ENCODE measurements at places on chromosomes 11 and 22.
A peak's percentile ranks its signal among the peaks of the same experiment; 100 is the strongest.

- DNase-seq = no peak
These were observed 4.2 kb downstream of the OR56B4 start for GRCh38 chr11:6111673-6112072.

DNA sequence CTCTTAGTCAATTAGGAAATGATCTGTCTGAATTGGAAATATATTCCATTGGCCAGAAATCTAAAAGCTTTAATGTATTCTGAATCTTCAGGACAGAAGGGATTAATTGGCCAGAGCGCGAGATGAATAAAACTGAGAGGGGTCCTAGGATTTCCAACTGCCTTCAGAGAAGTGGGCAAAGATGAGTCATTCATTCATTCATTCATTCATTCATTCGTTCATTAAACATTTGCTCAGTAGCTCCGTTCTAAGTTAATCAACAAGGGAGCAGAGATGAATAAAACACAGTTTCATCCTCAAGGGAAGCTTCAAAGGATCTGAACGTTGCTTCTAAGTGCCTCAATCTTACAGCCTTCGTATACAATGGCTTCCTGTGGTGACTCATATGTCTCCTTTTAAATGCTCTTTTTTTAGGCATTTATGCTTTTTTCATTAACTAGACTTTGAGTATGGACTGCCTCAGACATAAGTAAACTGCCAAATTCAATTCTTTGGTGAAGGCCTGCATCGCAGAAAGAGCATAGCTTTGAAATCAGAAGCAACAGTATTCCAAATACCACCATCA is 537.4 kb upstream of the CCDC90B start:
- no peak for DNase-seq

DNA sequence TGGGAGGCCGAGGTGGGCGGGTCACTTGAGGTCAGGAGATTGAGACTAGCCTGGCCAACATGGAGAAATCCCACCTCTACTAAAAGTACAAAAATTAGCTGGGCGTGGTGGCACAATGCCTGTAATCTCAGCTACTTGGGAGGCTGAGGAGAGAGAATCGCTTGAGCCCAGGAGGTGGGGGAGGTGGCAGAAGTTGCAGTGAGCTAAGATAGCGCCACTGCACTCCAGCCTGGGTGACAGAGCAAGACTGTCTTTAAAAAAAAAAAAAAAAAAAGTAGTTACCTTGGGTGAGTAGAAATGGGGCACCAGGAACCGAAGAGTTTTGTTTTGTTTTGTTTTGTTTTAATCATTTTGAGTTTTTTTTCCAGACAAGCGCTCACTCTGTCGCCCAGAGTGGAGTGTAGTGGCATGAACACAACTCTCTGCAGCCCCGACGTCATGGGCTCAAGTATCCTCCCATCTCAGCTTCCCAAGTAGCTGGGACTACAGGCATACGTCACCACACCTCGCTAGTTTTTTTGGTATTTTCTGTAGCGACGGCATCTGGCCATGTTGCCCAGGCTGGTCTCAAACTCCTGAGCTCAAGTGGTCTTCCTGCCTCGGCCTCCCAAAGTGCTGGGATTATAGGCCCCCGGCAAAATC is 15.8 kb downstream of the THAP12 start:
- no peak for DNase-seq

GRCh38 chr11:131694526-131695424 is 324.4 kb downstream of the NTM start:
- peak; percentile 44 for DNase-seq

- no peak for DNase-seq
These were observed 9.0 kb downstream of the SPCS2 start for GRCh38 chr11:74957937-74958629.

GRCh38 chr22:16974298-16975084 is 33.5 kb downstream of the GAB4 start:
- no peak for DNase-seq

DNA sequence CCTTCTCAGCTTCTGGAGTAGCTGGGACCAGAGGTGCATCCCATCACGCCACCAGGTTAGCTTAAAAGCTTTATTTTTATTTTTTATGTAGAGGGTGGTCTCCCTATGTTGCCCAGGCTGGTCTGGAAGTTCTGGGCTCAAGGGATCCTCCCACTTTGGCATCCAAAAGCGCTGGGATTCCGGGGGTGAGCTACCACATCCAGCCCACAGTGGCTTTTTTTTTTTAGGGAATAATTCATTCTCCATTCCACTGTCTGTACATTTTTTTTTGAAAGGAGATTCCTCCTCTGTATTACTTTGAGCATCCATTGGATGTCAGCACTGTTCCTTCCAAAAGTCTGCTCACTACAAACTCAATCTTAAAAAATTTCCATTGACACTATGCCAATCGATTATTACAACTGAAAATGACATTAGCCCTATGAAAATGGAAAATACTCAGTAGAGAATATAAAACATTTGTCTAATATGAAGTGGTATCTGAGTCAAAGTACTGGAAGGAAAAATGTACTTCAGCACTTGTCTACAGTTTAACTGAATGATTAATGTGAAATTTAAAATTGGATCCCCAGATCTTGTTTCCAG is 1.3 kb upstream of the LPXN start:
- DNase-seq = peak; percentile 16

GRCh38 chr11:44811841-44812448 is 85.2 kb downstream of the TSPAN18 start:
- DNase-seq = no peak

DNA sequence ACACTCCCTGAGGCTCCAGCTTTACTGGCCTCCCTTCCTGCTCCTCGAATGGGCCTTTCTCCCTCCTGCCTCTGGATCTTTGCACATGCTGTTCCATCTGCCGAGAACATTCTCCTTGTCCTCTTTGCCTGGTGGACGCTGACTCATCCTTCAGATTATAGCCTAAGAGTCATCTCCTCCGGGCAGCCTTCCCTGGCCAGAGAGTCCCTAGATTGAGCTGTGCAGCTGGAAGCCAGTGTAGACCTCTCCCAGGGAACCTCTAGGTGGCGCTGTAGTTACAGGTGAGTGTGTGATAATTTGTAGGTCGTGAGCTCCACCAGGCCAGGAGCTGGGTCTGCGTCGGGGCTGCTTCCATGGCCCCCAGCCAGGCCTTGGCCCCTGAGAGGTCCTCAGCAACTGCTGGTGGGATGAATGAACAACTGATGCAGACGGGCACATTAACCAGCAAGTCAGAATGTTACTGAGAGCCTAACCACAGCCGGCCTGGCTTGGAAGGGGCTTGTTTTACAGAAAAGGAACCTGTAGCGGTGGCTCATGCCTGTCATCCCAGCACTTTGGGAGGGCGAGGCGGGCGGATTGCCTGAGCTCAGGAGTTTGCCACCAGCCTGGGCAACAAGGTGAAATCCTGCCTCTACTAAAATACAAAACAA is 8.7 kb downstream of the PNPLA5 start:
- peak; percentile 68 for DNase-seq

DNA sequence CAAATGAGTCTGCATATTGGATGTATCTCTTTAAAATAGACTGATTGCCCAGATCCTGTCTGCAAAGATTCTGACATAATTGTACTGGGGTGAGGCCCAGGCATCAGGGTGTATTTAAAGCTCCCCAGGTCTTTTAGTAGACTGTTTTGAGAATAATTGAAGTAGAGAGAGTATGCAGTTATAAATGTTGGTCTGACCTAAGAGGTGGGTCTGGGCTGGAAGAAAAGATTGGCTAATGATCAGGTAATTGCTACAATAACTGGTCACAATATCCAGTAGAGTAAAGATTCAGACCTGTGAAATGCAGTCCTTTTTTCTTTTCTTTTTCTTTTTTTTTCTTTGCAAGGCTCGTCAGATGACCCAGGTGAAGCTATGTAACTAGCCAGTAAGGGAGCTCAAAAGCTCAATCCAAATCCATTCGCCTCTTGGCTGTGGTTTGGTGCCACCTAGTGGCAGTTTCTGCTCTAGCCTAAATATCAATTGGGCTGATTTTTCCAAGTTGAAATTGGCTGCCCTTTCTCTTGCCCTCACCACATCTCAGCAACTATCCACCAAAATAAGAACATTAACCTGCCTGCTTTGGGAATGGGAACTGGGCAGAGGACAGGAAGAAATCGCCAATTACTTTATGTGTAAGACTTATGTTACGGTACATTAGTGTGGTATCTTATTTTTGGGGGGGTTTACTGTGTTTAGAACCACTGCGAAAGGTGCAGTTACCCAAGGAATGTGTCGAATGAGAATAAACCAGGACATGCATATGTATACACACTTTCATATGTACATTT is 45.9 kb downstream of the ZNF143 start:
- no peak for DNase-seq

GRCh38 chr11:122923302-122923701 is 40.7 kb downstream of the JHY start:
- DNase-seq = no peak

- DNase-seq = no peak
These were observed 958 bp upstream of the TUT1 start for GRCh38 chr11:62592146-62592815.

DNA sequence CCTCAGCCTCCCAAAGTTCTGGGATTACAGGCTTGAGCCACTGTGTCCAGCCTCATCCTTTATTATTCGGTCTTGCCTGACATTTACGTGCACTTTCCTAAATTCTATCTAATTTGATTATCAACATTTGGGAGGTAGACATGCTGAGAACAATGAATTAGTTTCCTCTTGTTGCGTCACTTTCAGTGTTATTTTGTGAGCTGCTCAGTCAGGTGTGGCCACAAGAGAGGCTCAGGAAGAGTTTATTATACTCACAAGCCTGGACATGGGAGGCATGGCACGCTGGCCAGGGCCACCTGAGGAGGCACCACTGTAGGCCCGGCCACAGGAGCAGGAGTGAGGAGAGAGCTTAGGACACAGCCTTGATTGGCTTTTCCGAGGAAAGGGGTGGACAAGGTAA is 59.7 kb upstream of the RBFOX2 start:
- peak; percentile 29 for DNase-seq

GRCh38 chr11:14300661-14301304 is 58.2 kb downstream of the RRAS2 start:
- DNase-seq = no peak

Measured in foreskin keratinocyte (primary cell).